ENCODE measurements at places on chromosomes 13 and 19. TPM values are rescaled to one million over a fixed set of nuclear protein-coding genes. Genes with fewer than 3 reads are reported as not detected.

MBD3L3 gene
- total RNA-seq, result not detected

ZNF329 gene
- total RNA-seq, result 9.4 TPM

LILRB5 gene
- 48.7 TPM for total RNA-seq

ZSCAN4 gene
- not detected for total RNA-seq

Data from aorta (tissue), 5 donors.